ENCODE measurements at places on chromosomes 7 and 10.
A peak's percentile ranks its signal among the peaks of the same experiment; 100 is the strongest.

DNA sequence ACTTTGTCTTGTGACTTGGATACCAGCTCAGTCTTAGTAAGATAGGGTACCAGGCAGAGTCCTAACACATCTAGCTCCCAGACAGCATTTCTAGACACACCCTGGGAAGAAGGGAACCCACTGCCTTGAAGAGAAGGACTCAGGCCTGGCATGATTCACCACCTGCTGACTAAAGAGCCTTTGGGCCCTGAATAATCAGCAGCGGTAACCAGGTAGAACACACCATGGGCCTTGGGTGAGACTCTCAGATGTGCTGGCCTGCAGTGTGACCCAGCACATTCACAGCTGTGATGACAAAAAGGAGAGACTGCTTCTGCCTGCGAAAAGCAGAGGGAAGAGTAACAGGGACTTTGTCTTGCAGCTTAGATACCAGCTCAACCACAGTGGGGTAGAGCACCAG lies 10.4 kb upstream of the TNKS2 start:
- no peak for DNase-seq

- DNase-seq: no peak
These were observed 1.8 kb upstream of the SRGN start for GRCh38 chr10:69086001-69086509.

DNA sequence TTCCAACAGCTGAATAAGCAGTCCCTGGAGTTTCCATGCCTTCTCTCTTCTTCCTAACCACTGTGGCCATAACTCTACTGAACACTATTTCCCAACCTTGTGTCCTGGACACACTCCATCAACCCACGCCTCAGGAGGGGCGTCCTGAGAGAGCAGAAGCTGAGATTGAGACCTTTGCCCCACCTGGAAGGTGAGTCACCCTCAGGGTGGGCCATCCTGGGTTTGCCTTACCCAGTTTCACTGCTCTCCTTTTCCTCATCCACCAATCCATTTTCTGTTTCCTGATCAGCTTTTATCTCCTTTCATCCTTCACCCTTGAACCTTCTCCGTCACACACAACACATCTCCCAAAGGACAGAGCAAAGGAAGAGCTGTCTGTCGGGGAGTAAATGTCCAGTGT lies 91.4 kb downstream of the TMEM130 start:
- no peak for DNase-seq

GRCh38 chr7:116545411-116545993 lies 20.7 kb downstream of the CAV1 start:
- no peak for DNase-seq

DNA sequence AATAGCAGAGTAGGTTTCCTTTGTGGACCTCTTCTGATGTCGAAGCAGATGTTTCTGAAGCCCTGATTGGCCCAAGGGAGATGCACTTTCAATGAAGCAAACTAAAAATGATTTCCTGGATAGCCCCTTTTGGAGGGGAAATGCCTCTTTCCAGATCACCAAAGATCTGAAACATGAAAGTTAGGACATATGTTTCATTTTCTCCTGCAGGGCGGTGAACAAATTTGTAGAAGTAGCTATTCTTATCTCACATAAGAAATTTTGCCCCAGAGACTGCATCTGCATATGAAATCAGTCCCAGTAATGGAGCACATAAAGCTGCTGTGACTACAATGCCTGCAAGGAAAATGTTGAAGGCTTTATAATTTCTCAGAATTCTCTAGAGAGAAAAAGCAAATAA lies 56.0 kb downstream of the THSD7A start:
- no peak for DNase-seq

- DNase-seq: no peak
These were observed 51.5 kb downstream of the PIP4K2A start for GRCh38 chr10:22662733-22663330.

GRCh38 chr7:106421181-106421762 lies 136.5 kb upstream of the NAMPT start:
- peak; percentile 22 for DNase-seq

GRCh38 chr10:119221201-119221600 lies 13.8 kb downstream of the GRK5 start:
- no peak for DNase-seq

- DNase-seq: no peak
These were observed 56.7 kb downstream of the EGFR start for GRCh38 chr7:55075464-55076021.

GRCh38 chr7:26691886-26692285 lies 172.5 kb downstream of the SKAP2 start:
- DNase-seq: no peak

DNA sequence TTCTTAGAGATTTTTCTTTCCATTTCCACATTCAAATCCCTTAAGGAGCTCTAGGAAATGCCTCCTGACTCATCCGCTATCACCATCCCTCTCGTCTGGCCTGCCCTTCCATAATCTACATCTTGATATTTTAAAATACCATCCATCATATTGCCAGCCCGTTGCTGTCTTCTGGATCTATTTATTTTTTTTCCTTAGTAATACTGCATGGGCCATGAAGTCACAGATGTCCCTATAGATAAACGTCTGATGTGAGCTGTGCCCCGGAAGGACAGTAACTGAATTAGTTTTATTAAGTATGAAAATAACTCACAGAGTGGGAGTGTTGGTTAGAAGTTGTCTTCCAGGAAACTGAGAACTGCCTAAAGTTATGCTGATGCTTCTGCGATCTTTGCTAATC lies 76.2 kb downstream of the KLF6 start:
- no peak for DNase-seq

GRCh38 chr10:90047243-90047729 lies 345.9 kb downstream of the KIF20B start:
- no peak for DNase-seq

- DNase-seq: no peak
These were observed 9.4 kb upstream of the NRG3 start for GRCh38 chr10:81865581-81865980.

- DNase-seq: no peak
These were observed 53.7 kb upstream of the ZNF32 start for GRCh38 chr10:43702213-43702935.
